Activated CD4-positive, alpha-beta T cell treated with anti-CD3 and anti-CD28 coated beads, Interleukin-2, amount 10 ng/mL, durations not matched to agents 7 days and 5 days (primary cell): ENCODE measurements at places on chromosomes 3 and 15.

DNA sequence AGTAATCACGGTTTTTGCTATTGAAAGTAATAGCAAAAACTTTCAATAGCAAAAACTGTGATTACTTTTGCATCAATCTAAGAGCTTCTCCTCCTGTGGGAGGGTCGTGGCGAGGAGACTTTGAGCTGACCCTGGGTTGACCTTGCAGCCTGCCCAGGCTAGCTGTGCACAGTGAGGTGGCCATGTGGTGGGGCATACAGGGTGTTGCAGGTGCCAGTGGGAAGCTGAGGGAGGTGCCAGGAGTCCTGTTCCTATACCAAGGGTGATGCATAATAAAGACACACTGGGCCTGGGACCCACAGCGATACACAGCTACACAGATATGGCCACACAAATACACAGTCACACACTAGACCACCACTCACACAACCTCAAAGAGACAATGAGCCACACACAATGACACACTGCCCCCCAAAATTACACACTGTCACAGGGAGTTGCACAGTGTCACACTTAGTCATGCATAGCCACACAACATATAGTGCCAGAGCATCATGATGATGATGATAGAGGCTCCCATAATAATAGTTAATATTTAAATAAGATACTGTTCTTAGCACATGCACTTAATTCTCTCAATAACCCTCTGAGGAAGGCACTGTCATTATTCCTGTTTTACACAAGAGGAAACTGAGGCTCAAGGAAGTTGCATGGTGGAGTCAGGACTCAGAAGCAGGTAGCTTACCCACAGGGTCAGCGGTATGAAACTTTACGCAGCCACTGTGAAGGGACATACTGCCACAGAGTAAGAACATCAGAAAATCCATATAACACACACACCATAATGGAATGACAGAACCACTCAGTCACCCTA is 6.3 kb downstream of the PLCD1 start:
- H3K27me3 ChIP-seq = peaks cover 9% of the 10 kb centered on the region
- peaks cover 6% of the 10 kb centered on the region for H3K36me3 ChIP-seq
- H3K27ac ChIP-seq = peak overlapping the region; percentile 98
- DNase-seq = no peak
- peak overlapping the region; percentile 88 for H3K4me3 ChIP-seq

DNA sequence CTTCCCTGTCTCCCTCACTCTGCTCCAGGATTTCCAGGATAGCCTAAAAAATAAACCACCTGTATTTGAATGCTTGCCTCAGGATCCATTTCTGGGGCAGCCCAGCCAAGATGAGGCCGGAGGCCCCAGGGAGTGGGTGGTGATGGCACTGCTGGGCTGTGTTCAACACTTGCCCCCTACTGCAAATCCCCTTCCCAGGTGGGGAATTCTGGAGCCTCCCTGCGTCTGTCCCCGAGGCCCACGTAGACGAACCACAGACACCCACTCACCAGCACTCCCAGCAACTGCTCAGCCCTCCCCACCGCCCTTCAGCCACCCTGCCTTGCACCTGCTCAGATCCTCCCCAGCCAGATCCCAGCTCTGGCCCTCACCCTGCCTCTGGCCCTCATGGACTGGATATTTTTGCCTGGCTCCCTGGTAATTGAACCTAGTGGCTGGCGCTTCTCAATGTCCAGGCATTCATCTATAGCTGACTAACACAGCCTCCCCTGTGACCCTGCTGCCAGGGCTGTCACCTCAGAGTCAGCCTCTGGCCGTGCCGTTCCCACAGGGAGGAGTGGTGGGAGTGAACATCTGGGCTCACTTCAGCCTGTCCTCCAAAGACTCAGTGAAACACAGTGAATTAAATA is 17.1 kb upstream of the EPB42 start:
- H3K27me3 ChIP-seq = no peaks in the 10 kb centered on the region
- H3K27ac ChIP-seq = no peak overlapping the region
- H3K4me3 ChIP-seq = no peak overlapping the region
- DNase-seq = no peak
- H3K36me3 ChIP-seq = no peaks in the 10 kb centered on the region

DNA sequence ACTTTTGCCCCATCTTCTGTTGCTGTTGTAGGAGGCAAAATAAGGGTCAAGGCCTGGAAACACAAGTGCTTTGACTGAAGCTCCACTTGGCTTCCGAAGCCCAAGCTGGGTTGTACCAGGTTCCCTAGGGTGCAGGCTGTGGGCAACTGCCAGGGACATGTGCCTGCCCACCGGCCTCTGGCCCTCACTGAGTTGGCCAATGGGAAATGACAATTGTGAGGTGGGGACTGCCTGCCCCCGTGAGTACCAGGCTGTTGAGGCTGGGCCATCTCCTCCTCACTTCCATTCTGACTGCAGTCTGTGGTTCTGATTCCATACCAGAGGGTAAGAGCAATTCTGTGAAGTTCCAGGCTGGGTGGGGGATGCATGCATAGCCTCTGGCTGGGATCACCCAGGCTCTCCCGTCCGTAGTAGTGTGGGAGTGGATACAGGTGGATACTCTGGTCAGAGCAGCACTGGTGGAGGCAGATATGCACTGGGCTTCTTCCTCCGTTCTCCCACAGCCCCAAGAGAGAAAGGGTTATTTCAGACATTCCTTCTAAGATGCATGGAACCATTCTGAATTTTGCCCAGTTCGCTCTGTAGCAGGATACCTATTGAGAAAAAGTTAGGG is at the start of gene ADIPOQ:
ADIPOQ (plus strand) TSS at position 285 of the 613 bp plus-strand sequence. CDS start 10,349 bp downstream, outside the sequence.
- peaks cover 14% of the 10 kb centered on the region for H3K27me3 ChIP-seq
- no peak for DNase-seq
- peaks cover 2% of the 10 kb centered on the region for H3K4me1 ChIP-seq
- no peak within 1 kb of the TSS for H3K4me3 ChIP-seq
- H3K36me3 ChIP-seq = no peaks in the 10 kb centered on the region

- no peak for DNase-seq
- H3K27ac ChIP-seq = no peak overlapping the region
- H3K36me3 ChIP-seq = no peaks in the 10 kb centered on the region
Measured at GRCh38 chr15:26697913-26698312, 75.0 kb downstream of the GABRB3 start.

DNA sequence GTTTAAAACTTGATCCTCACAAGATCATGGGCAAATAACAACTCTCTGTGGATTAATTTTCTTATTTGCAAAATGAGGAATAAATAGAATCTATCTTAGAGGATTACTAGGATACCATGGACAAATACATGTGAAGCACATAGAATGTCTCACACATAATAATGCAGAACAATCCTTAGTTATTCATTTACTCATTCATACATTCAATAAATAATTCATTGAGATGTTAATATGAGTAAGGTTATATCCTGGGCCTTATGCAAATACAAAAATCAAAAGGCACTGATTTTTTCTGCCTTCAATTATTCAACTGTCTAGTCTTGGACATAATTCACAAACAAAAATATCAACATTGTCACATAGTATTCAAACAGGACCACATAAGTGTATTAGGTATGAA is 654.1 kb downstream of the MECOM start:
- H3K4me3 ChIP-seq = no peak overlapping the region
- H3K27me3 ChIP-seq = no peaks in the 10 kb centered on the region
- DNase-seq = no peak
- no peaks in the 10 kb centered on the region for H3K4me1 ChIP-seq
- H3K36me3 ChIP-seq = no peaks in the 10 kb centered on the region
- no peak overlapping the region for H3K27ac ChIP-seq
